ENCODE measurements at places on chromosomes 2 and 18. TPM values are rescaled to one million over a fixed set of nuclear protein-coding genes. Genes with fewer than 3 reads are reported as not detected.

The RFX8 gene
- 1.2 TPM for total RNA-seq

The PGAP1 gene
- 31.5 TPM for total RNA-seq

The STEAP3 gene
- total RNA-seq: 3.0 TPM

The POTEI gene
- 0.10 TPM for total RNA-seq

The SPATS2L gene
- total RNA-seq: 55.1 TPM

Data from skin of body (tissue), 3 donors.